H4 (cell line): ENCODE measurements at places on chromosomes 7 and 10. TPM values are rescaled to one million over a fixed set of nuclear protein-coding genes. Genes with fewer than 3 reads are reported as not detected.

SPDYE8 gene
- not detected in 2 replicates for total RNA-seq

AKR1D1 gene
- total RNA-seq = not detected in 2 replicates

MYL10 gene
- not detected in 2 replicates for total RNA-seq

FRMD4A gene
- total RNA-seq = 1.1 and 2.3 TPM in 2 replicates

ALDH18A1 gene
- total RNA-seq = 78.3 and 80.4 TPM in 2 replicates

- DNase-seq = no peak
Observed at GRCh38 chr10:120782336-120782735, 68.8 kb upstream of the WDR11 start.

DNA sequence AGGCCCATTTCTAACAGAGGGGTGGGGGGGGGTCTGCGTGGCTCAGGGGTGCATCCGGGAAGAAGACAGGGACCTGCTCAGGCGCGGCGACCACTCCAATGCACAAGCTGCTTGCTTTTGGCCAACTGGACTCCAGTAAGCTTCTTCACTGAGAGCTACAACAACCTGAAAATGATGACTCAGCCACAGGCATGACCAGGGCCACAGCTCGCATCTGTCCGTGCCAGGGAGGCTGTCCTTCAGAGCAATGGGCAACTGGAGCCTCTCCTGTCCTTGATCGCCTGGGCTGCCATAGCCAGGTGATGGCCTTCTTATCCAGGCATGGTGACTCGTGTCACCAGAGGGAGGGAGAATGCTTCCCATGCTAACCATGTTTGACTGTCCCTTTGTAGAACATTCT is 81.6 kb upstream of the RNF32 start:
- no peak for DNase-seq

DNA sequence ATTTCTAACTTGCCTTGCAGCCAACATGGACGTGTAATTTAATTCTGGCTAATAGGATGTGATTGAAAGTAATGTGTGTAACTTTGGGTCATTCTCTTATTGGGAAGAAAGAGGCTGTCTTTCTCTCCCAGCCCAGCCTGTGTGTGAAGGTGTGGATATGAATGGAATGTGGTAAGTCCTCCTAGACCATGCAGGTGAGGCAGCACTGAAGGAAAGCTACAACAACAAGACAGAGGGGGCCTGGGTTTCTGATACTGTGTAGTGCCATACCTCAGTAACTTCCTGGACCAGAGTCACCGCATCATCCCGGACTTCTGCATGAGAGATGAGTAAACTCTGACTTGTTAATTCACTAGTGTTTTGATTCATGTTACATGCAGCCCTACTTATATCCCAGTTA is 237.0 kb downstream of the EXOC4 start:
- DNase-seq = no peak

DNA sequence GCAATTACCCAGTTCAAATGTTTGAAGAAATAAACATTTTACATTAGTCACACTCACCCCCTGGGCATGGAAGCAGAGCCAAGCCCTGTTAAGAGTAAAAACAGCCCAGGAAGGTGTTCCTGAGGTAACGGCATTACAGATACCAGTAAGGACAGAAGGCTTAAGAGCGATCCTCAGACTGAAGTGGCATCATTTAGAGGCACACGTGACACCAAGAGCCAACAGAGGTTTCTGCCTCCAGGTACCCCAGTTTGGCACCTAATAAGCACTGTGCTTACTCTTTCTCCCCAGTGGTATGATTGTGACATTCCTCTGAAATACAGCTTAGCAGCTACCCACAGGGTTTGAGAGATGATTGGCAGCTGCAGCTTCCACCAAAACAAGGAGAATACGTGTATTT is 17.2 kb downstream of the MMS19 start:
- no peak for DNase-seq

GRCh38 chr10:75379817-75380216 is 21.7 kb downstream of the ZNF503 start:
- DNase-seq = no peak

- DNase-seq = peak; percentile 68
Observed at GRCh38 chr7:44196450-44196872, 4.3 kb upstream of the YKT6 start.

DNA sequence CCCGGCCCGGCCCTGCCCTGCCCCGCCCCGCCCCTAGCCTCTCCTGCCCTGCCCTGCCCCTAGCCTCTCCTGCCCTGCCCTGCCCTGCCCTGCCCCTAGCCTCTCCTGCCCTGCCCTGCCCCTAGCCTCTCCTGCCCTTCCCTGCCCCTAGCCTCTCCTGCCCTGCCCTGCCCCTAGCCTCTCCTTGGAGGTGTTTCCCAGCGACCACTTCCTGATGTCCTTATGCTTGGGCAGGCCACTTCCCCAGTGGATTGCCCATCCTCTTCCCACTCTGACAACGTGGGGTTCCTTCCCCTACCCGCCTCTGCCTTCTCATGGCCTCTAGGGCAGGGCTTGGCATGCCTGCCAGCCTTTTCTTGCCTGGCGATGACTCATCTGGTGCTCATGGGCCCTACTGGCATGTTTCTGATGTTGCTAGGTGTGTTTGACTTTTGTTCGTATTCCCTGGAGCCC is 21.2 kb downstream of the PRXL2A start:
- DNase-seq = peak; percentile 71

GRCh38 chr7:47897831-47898230 is 50.4 kb downstream of the PKD1L1 start:
- no peak for DNase-seq

GRCh38 chr7:36526863-36527548 is 137.3 kb downstream of the ANLN start:
- peak; percentile 87 for DNase-seq

DNA sequence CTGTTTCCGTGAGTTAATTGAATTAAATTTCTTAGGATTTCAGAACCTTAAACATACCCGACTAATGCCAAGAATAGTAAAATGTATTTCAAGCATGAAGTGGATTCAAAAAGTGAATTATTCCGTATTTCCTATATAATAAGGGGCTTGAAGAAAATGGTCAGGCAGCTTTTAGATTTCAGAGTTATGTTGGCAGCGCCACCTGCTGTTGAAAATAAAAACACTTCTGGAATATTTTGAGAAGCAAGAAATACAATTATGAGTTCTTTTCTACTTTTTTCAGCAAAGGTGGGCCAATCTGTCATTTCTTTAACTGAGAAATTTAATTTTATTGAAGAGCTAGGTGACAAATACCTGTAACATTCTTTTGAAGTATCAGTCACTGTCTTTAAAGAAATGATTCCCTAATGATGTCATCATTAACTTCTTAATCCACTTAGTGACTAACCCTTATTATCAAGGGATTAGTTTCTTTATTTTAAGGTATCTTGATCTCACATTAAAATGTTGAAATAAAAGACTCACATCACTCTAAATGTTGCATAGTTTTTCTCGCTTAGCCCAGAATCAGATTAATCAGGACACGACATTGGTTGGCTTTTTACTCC is 36.6 kb upstream of the AGR3 start:
- DNase-seq = peak; percentile 47

DNA sequence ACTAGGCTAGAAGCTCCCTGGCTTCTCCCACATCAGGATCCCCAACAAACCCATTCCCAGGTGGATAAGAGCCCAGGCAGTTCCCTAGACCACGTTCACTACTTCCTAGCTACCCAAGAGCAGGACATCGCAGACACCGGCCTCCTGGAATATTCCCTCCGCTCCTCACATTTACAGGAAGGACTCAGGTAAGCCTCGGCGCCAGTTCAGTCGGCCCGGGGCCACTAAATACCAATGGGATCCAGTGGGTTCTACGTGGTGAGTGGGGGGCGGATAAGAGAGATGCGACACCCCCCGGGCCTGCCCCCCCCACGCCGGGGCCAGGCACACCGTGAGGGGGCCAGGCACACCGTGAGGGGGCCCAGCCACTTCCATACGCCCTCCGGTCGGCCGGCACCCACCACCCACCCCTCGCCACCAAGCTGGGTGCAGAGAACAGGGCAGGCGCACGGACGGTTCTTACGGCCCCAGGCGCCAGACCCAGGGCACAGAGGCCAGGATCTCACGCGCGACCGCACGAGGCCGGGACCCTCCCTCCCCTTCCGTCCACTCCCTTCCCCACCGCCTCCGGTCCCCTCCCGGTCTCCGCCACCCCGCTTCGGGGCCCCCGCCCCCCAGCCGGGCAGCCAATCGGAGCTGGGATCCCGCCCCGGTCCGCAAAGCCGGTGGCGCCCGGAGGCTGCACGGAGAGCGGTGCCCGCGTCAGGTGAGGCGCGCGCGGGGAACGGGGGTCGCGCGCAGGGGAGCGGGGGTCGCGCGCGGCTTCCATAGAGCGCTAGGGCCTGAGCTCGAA is at the start of gene BLVRA:
Gene BLVRA, plus strand, starts transcription at position 652 of the 793 bp plus-strand sequence. CDS start 12,479 bp downstream, outside the sequence.
- DNase-seq = peak; percentile 53

DNA sequence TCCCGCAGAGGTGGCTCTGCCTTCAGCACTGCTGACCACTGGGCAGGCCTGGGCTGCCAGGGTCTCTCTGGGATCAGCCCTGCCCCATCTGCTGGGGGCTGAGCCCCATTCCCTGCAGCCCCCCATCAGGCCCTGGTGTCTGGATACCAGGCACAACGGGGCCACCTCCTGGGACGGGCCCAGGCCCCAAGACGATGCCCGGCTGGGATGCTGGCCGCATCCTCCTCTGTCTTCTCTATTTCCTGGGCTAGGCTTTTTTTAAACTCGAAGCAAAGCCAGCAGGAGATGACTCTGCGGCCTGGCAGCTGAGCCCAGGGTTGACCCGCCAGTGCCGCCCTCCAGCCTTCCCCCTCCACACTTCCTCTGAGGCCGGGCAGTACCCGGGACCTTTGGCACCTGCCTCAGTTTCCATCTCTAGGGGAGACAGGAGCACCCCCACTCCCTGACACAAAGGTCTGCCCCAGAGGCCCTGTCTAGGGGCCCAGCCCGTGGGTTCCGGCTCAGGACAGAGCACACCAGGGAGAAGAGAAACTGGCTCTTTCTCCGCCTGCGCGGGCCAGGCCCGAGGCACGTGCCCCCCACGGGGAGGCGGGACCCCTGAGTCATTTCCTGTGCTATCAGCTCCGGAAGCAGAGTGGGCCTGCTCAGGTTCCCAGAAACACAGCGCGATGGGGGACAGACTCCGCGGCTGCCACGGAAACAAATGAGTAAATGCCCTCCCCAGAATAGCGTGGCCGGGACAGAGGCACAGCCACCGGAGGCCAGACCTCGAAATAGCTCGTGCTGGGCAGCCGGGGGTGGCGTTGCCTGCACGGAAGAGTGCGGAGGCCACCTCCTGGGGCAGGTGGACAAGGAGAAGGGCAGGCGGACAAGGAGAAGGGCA is 84.6 kb upstream of the PDGFA start:
- peak; percentile 91 for DNase-seq

DNA sequence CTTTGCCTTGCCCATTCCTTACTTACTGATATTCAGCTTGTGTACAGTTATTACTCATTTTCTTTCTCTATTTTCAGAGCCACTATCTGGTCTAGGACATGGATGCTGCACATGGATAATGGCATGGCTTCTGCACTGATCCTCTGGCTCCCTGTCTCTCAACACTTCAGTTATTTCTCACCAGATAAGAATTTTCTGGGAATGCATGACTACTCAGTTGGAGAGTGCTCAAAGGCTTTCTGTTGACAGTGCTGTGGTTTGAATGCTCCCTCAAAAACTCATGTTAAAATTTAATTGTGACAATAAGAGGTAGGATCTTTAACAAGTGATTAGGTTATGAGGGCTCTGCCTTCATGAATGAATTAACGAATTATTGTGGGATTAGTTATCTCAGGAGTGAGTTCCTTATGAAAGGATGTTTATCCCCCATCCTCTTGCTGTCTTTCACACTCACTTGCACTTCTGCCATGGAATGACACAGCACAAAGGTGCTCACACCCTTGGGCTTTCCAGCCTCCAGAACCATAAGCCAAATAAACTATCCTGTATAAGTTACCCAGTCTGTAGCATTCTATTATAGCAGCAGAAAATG is 16.1 kb upstream of the PIK3CG start:
- peak; percentile 22 for DNase-seq

DNA sequence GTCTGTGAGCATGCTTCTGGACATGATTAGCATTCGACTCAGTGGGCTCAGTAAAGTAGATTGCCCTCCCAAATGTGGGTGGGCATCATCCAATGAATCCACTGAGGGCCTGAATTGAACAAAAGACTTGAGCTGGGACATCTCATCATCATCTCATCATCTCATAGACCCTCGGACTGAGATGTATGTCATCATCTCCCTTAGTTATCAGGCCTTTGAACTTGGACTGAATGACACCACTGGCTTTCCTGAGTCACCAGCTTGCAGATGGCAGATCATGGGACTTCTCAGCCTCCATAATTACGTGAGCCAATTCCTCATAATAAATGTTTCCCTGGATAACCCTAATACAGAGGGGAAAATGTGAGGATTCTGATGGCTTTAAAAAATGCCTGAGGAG is 128.3 kb upstream of the LSM8 start:
- no peak for DNase-seq

DNA sequence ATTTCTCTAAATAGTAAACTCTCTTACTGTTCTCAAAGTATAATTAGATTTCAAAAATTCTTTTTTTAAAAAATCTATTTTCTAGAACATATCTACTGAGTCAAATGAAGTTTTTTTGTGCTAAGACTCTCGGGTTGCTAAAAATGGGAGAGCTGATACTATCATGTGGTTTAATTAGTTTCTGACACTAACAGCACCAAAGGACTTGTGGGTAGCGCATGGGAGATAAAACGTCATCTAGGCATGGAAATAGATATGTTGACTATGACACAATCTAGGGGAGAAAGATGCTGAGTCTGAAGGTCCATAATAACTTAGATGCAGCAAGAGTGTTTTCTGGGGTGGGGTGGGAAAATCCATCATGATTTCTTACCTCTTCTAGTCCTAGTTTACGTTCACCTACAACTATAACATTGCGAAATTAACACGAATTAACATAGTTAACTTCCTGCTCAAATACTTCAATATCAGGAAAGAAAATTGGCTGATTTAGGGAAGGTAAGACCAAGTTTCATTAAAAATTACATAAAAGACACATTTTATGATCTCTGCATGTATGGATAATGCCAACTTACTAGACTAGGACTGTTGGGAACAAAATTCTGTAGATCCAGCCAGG is 14.3 kb upstream of the ARMC3 start:
- DNase-seq = no peak

- no peak for DNase-seq
Observed at GRCh38 chr7:29432721-29433120, 130.9 kb upstream of the PRR15 start.

GRCh38 chr10:77711683-77712049 is 74.1 kb upstream of the KCNMA1 start:
- no peak for DNase-seq
